ENCODE measurements at places on chromosomes 1 and 21.

DNA sequence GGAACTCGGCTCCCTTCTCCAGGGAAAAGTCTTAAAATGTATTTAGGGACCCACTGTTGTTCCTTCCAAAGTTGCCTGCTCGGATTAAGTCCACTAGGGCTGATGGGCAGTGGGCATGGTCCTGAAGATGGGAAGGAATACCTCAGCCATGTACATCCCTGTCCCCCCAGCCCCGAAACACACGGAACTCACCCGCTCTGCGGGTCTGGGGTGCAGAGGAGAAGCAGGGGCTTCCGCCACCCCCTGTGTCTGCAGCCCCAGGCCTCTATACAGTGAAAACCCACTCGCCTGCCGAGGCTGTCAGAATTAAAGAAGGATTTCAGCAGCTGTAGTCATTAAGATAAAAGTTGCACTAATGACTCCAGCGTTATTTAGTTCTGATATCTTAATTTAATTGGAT, 212.6 kb upstream of the VAMP3 start:
- no peak for DNase-seq

DNA sequence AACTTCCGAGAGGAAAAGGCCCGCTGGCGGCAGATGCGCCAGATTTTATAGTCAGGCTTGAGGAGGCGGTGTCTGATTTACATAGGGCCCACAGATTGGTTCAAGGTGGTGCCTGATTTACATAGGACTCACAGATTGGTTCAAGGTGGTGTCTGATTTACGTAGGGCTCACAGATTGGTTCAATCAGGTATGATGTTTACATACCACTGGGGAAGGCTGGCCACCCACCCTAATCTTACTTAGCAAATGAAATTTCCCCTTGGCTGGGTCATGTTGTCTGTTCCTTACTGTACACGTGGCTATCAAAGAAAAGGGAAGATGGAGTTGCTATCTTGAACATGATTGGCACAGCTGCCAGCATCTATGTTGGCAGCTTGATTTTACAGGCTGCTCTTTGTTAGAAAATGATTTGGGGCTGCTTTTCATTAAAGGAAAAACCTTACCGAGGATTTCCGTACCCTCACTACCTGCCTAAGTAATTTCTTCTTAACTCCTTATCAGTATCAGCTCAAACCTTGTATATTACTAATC, 96.3 kb downstream of the SETD4 start:
- DNase-seq, result no peak

GRCh38 chr1:11948822-11949458, 14.4 kb downstream of the PLOD1 start:
- no peak for DNase-seq

- DNase-seq, result no peak
Observed at GRCh38 chr21:42833859-42834725, 45.2 kb downstream of the WDR4 start.

DNA sequence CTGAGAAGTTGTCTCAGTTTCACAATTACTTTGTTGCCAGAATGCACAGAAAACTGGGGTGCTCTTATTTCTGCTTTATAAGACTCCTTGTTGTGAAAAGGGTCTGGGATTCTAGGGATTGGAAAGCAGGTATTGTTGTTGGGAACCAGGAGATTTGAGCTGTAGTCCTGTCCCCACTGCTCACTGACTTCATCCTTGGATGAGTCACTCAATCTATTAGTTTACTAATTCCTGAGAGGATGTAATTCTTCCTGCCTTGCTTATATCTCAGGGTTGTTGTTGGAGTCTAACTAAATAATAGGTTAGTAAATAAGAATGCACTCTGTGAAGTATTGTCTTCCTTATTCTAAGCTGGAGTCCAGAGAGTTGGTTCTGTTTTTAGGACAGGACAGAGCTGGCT, 172.5 kb upstream of the GALNT2 start:
- DNase-seq, result no peak

GRCh38 chr1:34844252-34844634, 15.3 kb downstream of the SMIM12 start:
- no peak for DNase-seq

DNA sequence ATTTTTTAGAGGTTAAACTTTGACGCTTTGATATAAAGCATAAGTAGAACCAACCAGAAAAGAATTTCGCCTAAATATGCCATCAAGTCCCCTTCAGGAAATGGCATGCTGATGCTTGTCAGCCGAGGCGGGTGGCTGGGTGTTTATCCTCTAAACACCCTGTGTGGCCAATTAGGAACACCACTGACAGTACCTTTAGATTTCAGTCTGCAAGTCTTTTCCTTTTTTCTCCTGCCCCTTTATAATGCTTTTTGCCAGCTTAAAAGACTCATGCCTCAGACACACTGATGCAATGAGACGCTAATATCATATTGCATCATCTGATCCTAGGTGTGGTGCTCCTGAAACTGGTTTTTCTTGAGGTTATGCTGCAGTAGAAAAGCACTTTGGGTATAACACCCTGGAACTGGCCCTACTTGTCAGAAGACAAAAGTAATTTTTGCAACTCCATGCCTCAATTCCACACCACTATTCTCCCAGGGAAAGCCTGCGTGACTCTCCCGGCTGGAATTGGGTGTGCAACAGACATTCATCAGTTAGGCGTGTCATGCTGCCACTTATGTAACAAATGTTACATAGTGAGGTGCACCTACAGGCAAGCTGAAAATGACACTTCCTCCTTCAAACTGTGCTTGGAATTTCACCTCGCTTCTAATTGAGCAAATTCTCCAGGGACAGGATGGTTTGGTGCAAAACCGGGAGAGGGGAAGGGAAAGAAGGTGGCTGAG, 2.0 kb upstream of the RCC2 start:
- DNase-seq, result no peak

Data from CD4-positive, alpha-beta T cell treated with Interleukin-4 for 4 hours (primary cell).